ENCODE measurements at places on chromosomes 5 and 9. TPM values are rescaled to one million over a fixed set of nuclear protein-coding genes. Genes with fewer than 3 reads are reported as not detected.

The NUTM2F gene
- total RNA-seq = not detected

The KCNV2 gene
- total RNA-seq = not detected

The BARHL1 gene
- not detected for total RNA-seq

The FOXD1 gene
- total RNA-seq = 1.4 TPM

The ANKRD31 gene
- total RNA-seq = under 0.01 TPM

The SPATA31A3 gene
- total RNA-seq = not detected

The IL31RA gene
- 0.37 TPM for total RNA-seq

The BICD2 gene
- 47.9 TPM for total RNA-seq

The EQTN gene
- not detected for total RNA-seq

The MRPL22 gene
- 18.0 TPM for total RNA-seq

The MEGF10 gene
- 0.39 TPM for total RNA-seq

The THBS4 gene
- total RNA-seq = 0.59 TPM

The LHFPL2 gene
- 24.8 TPM for total RNA-seq

The RNF208 gene
- total RNA-seq = not detected

The C5orf52 gene
- total RNA-seq = not detected

The MYMK gene
- not detected for total RNA-seq

The AQP7 gene
- 0.59 TPM for total RNA-seq

The PTGDS gene
- total RNA-seq = 4.8 TPM

The UBQLN1 gene
- total RNA-seq = 113 TPM

The CDH6 gene
- under 0.01 TPM for total RNA-seq

The SWI5 gene
- 23.1 TPM for total RNA-seq

The CYSRT1 gene
- 0.37 TPM for total RNA-seq

The INPP5E gene
- total RNA-seq = 7.7 TPM

The IQGAP2 gene
- total RNA-seq = 2.2 TPM

The ADGRV1 gene
- 0.20 TPM for total RNA-seq

The MZB1 gene
- not detected for total RNA-seq

The LCN9 gene
- not detected for total RNA-seq

The TNFSF15 gene
- 0.20 TPM for total RNA-seq

The TAF11L10 gene
- total RNA-seq = not detected

The ZNF879 gene
- 3.9 TPM for total RNA-seq

The NFX1 gene
- 36.2 TPM for total RNA-seq

The PDLIM4 gene
- 62.1 TPM for total RNA-seq

The MRPL36 gene
- 59.2 TPM for total RNA-seq

The SPAG8 gene
- total RNA-seq = 2.2 TPM

The SOHLH1 gene
- total RNA-seq = not detected

The SEMA6A gene
- 0.20 TPM for total RNA-seq

The ZMAT2 gene
- total RNA-seq = 24.2 TPM

The FGF1 gene
- 0.98 TPM for total RNA-seq

The FRMD3 gene
- total RNA-seq = 0.73 TPM

The NNT gene
- 39.3 TPM for total RNA-seq

The PCDHB5 gene
- under 0.01 TPM for total RNA-seq

The NUDCD2 gene
- total RNA-seq = 6.6 TPM

The NRG2 gene
- total RNA-seq = 1.1 TPM

The TLX3 gene
- total RNA-seq = not detected

The LEAP2 gene
- total RNA-seq = 0.37 TPM

The CDH12 gene
- total RNA-seq = not detected

The GPR150 gene
- 0.20 TPM for total RNA-seq

The S100Z gene
- total RNA-seq = not detected

The SPATA31D4 gene
- total RNA-seq = not detected

The GABRA6 gene
- total RNA-seq = not detected
